ENCODE measurements at places on chromosomes 16 and 17.

GRCh38 chr16:85465328-85466303 lies 147.5 kb upstream of the GSE1 start:
- DNase-seq: no peak

GRCh38 chr16:50859628-50860360 lies 117.9 kb downstream of the CYLD start:
- DNase-seq: no peak

DNA sequence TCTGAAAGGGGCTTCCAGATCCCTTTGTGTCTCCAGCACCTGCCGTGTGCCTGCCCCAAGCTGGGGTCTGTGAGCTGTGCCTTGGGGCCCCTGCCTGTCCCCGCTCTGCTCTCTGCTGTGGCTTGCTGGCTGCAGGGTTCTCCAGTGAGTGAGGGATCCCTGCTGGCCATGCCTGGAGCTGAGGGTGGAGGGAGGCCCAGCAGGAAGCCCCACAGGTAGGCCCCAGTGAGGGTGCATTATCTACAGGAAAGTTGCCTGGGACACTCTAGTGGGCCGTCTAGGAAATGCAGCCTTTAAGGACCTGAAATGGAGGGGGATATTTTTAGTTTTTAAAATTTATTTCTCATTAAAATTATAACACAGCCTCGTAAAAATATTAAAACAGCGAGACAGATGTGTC lies 50.9 kb downstream of the JPH3 start:
- DNase-seq: no peak

GRCh38 chr16:55832425-55832772 lies 497 bp downstream of the CES1 start:
- no peak for DNase-seq
